Activated CD8-positive, alpha-beta memory T cell treated with anti-CD3 and anti-CD28 coated beads, Interleukin-2, amount 10 ng/mL, durations not matched to agents 7 days and 5 days (primary cell): ENCODE measurements at places on chromosomes 5 and 9. TPM values are rescaled to one million over a fixed set of nuclear protein-coding genes. Genes with fewer than 3 reads are reported as not detected.

Gene GEMIN5
- 17.4 TPM for total RNA-seq

GRCh38 chr5:123807177-123807945 lies 295.4 kb downstream of the CSNK1G3 start:
- DNase-seq = no peak

- DNase-seq = no peak
Measured at GRCh38 chr5:59186623-59187022, 603.7 kb downstream of the RAB3C start.

DNA sequence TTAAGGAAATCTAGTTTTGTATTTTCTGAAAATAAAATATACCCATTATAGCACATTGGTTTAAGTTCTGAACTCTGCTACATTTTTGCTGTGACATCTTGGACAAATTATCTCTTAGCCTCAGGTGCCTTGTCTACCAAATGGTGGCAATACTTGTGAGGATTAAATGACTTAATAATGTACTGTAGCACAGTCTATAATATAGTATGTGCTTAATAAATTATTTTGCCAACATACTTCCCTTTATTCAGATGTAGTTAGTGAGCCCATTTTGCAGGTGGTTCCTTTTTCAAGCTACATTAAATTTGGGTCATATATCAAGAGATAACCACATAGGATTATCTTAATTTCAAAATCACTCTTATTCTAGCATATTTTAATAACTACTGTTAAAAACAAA lies 3.2 kb downstream of the ETF1 start:
- DNase-seq = no peak
